Adrenal gland (tissue), 19 donors: ENCODE measurements at places on chromosomes 3 and 15. TPM values are rescaled to one million over a fixed set of nuclear protein-coding genes. Genes with fewer than 3 reads are reported as not detected.

The FGF12 gene
- polyA plus RNA-seq, result 42.4 TPM

The SOX2 gene
- polyA plus RNA-seq, result 0.84 TPM

The AGTR1 gene
- polyA plus RNA-seq, result 84.0 TPM

The SLC6A1 gene
- polyA plus RNA-seq, result 1.5 TPM

The GP9 gene
- polyA plus RNA-seq, result not detected

The CLDN11 gene
- polyA plus RNA-seq, result 7.8 TPM

The PCNP gene
- 146 TPM for polyA plus RNA-seq

The GABRR3 gene
- polyA plus RNA-seq, result not detected
